BJ (cell line): ENCODE measurements at places on chromosomes 5 and 9. TPM values are rescaled to one million over a fixed set of nuclear protein-coding genes. Genes with fewer than 3 reads are reported as not detected.

DNA sequence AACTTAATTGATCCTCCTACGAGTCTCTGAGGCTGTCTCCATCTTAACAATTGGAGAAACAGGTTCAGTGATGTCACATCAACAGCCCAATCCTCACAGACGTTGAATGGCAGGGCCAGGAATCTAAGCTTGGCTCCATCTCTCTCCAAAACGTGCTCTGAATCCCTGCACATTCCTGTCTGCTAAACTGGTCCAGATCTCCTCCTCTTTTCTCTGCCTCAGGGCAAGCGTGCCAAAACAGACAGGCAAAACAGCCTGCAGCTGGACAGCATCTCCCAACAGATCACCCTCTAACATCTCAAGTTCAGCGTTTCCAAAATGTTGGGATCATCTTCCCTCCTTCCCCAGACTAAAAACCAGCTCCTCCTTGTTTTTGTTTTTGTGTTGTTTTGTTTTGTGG, 6.6 kb downstream of the FBP1 start:
- peak; percentile 17 for DNase-seq

- no peak for DNase-seq
Observed at GRCh38 chr5:137612576-137612975, 113.5 kb upstream of the SPOCK1 start.

DNA sequence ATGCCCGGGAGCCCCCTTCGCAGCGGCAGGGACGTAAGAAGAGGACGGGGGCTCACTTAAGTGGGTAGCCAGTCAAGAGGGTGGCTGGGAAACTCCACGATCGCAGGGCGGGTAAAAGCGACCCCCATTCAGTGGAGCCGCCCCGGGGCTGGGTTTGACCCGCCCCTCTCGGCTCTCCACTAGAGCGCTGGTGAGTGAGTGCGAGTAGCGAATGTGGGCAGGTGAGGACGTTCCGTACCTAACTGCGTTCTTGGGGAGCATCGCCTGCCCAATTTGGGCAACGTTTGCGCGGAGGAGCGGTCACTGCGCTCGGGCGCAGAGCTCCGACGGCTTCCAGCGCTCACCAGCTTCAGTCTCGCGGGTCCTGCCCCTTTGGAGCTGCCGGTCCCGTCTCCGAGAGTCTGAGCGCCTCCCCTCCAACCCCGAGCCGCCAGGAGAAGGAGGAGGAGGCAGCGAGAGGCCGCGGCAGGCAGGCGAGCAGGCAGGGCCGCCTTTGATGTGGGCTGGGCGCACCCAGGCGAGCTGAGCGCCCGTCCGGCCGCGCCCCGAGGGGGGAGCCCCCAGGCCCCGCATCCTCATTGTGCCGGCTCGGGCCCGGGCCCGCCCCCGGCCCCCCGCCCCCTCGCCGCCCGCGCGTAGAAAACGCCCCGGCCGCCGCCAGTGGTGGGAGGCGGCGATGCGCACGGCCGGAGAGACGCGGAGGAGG, at the start of gene FGF18:
TSS of gene FGF18 (plus strand) at position 666 of the 706 bp plus-strand sequence. CDS start 553 bp downstream, outside the sequence.
- no peak for DNase-seq

GRCh38 chr9:114034196-114034595, 43.9 kb downstream of the AMBP start:
- DNase-seq, result no peak

GRCh38 chr5:90338712-90339372, 70.7 kb downstream of the CETN3 start:
- no peak for DNase-seq

EGR1 gene
- polyA plus RNA-seq, result 4.7 and 5.4 TPM in 2 replicates
